ENCODE measurements at places on chromosomes 4 and X.

- DNase-seq: no peak
These were observed 28.9 kb downstream of the CPLX1 start for GRCh38 chr4:797066-797465.

GRCh38 chr4:181559637-181560036, 683.6 kb upstream of the TENM3 start:
- no peak for DNase-seq

GRCh38 chrX:101370888-101371504, 15.0 kb downstream of the BTK start:
- DNase-seq: no peak

GRCh38 chrX:19640693-19641374, 125.5 kb upstream of the MAP3K15 start:
- no peak for DNase-seq

DNA sequence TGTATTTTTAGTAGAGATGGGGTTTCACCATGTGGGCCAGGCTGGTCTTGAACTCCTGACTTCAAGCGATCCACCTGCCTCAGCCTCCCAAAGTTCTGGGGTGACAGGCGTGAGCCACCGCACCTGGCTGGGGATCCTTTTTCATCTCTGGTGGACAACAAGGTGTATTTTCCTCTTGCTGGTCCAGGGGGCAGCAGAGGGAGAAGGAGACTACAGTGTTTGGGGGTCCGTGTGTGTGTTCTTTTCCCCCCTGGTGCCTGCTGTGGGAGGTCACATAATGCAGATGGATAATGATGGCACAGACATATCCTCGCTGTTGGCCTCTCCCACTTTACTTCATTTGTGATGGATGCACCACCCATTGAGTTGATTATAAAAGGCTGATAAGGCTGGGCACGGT, 39.0 kb upstream of the CD99 start:
- DNase-seq: no peak

DNA sequence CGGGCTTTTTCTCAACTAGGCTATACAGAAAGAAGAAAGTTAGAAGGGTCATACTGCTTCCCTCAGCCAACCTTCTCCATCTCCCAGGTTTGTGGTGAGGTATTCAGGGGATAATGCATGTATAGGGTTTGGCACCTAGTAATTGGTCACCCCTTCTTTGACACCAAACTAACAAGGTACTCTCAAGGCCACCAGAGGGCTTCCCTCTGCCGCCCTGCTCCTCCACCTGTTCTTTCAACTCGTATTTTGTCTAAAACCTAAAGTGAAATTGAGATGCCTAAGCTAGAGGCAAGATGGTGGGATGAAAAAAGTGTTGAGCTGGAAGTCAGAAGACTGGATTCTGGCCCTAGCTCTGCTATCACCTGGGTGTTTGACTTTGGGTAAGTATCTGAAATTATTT, 22.0 kb downstream of the CT47C1 start:
- DNase-seq: no peak

DNA sequence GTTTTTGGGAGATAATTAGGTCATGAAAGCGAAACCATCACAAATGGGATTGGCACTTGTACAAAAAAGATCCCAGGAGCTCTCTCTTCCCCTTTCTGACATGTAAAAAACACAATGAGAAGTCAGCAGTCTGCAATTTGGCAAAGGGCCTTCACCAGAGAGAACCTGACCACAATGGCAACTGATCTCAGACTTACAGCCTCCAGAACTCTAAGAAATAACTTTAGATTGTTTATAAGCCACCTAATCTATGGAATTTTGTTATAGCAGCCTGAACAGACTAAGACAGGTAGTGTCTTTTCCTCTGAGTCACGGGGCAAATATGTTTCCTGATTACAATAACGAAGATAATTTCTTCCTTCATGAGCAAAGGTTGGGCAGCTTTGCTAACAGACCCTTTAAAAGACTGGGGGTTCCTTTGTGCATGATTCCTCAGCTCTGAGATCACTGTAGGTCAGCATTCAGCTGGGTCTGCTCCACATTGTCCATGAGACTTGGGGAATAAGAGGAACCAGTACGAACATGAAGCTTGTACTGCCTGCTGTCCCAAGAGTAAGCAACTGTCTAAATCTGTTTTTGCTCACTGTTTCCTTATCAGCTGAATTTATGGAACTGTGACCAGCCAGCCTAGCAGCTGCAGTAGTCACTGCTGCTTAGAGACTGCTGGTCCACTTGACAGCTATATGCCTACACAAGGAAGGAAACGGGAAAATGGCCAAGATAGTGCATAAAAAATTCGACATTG, 191.6 kb downstream of the ANAPC10 start:
- DNase-seq: no peak

GRCh38 chr4:52755426-52755825, 4.2 kb upstream of the ERVMER34-1 start:
- DNase-seq: no peak

GRCh38 chrX:150870487-150871340, 27.8 kb downstream of the CD99L2 start:
- no peak for DNase-seq

DNA sequence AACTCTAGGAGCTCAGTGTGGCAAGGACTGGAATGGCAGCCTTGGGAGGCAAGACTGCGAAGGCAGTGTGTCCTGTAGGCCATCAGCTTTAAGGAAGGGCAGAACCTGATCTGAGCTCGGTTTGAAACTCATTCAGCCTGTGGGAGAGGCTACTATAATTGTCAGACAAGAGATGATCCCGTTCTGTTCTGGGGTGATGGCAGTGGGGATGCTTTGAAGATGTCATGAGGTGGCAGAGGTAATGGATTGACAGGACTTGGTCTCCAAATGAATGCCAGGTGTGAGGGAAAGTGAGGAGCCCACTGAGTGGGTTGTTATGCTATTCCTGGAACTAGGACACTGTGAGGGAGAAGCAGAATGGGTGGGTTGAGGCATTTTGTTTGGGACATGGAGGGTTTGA, 144.9 kb downstream of the PJA1 start:
- no peak for DNase-seq

DNA sequence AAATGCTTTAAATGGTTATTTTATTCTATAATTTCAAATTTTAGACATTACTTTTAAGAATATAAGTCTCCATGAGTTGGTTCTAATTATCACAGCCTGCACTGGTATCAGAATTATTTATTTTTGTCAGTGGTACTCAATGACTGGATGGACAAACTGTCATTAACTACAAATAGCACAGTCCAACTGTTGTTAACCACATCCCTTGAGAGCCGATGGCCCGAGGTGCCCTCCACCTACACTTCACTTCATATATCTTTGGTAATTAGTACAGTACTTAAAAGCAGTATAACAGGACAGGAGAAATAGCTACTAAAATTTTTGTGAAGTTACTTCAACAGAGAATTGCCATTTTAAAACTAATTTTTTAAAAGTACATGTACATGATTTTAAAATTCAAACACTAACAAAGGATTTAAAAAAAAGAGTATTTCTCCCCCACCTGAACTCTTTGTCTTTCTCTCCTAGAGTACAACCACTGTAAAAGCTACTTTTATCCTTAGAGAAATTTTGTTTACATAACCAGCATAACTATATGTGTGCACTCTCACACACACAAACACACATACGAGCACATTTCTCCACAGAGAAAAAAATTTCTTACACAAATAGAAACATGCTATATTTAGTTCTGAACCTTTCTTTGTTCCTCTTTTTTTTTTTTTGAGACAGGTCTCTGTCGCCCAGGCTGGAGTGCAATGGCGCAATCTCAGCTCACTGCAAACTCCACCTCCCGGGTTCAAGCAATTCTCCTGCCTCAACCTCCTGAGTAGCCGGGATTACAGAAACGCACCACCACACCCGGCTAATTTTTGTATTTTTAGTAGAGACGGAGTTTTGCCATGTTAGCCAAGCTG, 6.5 kb downstream of the TIFA start:
- DNase-seq: no peak
